Vagina (tissue), 2 donors: ENCODE measurements at places on chromosomes 3 and 15. TPM values are rescaled to one million over a fixed set of nuclear protein-coding genes. Genes with fewer than 3 reads are reported as not detected.

DNA sequence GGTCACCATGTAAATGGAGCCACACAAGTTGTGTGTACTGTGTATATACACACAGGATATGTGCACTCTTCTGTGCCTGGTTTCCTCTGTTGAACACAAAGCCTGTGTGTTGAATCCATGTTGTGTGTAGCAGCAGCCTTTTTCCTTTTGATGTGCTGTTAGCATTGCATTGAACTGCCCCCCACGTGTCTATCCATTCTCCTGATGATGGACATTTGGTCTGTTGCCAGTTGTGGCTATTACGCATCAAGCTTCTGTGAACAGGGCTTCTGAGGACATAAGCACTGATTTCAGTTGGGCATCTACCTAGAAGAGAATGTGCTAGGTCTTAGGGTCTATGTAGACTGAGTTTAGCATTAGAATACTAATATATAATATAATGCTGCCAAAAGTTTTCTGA lies 77.4 kb downstream of the LSM3 start:
- DNase-seq, result no peak

DNA sequence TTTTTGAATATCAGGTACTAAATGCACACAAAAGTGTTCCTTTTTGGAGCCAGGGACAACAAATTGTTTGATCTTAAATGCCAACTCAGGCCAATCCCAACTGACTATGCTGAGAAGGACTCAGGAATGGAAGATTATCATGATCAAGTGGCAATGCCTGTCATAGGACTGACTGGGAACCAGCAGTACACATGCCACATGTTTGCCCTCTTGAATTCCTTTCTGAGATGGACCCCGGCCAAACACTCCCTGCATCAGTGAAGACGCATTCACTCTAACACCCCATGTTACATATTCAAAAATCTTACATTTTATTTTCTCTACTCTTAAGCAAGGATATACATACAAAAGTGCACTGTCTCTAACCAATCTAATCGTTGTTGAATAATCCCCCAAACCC lies 36.1 kb downstream of the CLDN18 start:
- DNase-seq, result no peak

- no peak for DNase-seq
Observed at GRCh38 chr3:27661797-27662196, 60.3 kb downstream of the EOMES start.

Gene CNTN6
- 0.98 TPM for total RNA-seq

Gene SPINT1
- total RNA-seq, result 80.3 TPM

GRCh38 chr3:31391150-31391549 lies 141.6 kb upstream of the STT3B start:
- DNase-seq, result no peak

DNA sequence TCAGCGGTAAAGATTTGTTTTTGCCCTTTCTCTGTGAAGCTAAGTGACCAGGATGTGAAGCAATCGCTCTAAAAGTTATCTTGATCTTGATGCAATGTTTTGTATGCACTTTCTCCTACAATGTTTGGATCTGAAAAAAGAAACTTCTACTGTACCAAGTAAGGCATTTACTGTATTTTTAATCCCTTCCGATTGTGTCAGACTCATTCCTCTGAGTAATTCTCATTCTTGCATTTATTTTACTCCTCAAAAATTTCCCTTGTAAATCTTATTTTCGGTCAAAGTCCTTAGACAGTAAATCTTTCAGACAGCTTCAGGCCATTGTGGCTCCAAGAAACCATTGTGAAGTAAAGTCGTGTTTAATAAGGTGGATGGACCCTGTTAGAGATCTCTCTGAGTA lies 141.9 kb downstream of the TP63 start:
- no peak for DNase-seq

Gene CIP2A
- total RNA-seq, result 6.9 TPM

GRCh38 chr3:27449530-27450150 lies 34.5 kb downstream of the SLC4A7 start:
- no peak for DNase-seq

- DNase-seq, result no peak
Observed at GRCh38 chr3:140319739-140320138, 358.1 kb upstream of the TRIM42 start.

- no peak for DNase-seq
Observed at GRCh38 chr3:52339612-52340011, 23.5 kb downstream of the DNAH1 start.

Gene CCR2
- total RNA-seq, result 1.2 TPM

Gene SCAANT1
- total RNA-seq, result not detected

GRCh38 chr3:157406394-157406793 lies 30.3 kb upstream of the PTX3 start:
- DNase-seq, result no peak

Gene TMEM212
- total RNA-seq, result not detected

- no peak for DNase-seq
Observed at GRCh38 chr3:178439504-178439903, 96.7 kb upstream of the KCNMB2 start.

GRCh38 chr3:162492446-162493081 lies 996.0 kb downstream of the OTOL1 start:
- no peak for DNase-seq

Gene MCTP2
- 21.1 TPM for total RNA-seq

Gene WDR6
- total RNA-seq, result 109 TPM
